NCI-H446 (cell line): ENCODE measurements at places on chromosomes 3 and 15.

- DNase-seq: no peak
These were observed 14.6 kb downstream of the SLC25A36 start for GRCh38 chr3:140956058-140956835.

DNA sequence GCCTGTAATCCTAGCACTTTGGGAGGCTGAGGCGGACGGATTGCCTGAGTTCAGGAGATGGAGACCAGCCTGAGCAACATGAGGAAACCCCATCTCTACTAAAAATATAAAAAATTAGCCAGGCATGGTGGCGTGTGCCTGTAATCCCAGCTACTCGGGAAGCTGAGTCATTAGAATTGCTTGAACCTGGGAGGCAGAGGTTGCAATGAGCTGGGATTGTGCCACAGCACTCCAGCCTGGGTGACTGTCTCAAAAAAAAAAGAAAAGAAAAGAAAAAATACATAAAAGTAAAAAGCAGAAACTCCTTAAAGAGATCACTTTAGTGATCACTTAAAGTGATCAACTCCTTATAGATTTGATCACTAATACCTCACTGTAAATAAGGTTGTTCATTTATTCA is 78.0 kb downstream of the GMPS start:
- DNase-seq: no peak

GRCh38 chr15:96599268-96599667 is 268.8 kb downstream of the NR2F2 start:
- no peak for DNase-seq

DNA sequence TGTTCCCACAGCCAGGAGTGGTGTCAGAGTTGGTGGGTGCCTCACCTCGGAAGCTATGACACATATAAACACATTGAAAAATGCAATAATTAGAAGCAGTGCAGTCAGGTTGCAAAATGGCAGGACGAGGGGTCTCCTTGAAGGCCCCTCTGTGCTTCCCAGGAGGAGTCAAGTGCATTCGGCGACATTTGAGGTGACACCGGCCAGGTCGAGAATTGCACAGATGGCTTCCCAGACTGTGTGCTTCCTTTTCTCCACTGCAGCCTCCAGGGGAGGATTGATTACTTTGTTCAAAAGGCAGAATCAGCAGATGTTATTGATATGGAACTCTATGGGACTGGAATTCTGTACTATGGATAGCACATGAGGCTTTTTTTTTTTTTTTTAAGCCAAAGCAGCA is 163.2 kb downstream of the MINAR1 start:
- no peak for DNase-seq

DNA sequence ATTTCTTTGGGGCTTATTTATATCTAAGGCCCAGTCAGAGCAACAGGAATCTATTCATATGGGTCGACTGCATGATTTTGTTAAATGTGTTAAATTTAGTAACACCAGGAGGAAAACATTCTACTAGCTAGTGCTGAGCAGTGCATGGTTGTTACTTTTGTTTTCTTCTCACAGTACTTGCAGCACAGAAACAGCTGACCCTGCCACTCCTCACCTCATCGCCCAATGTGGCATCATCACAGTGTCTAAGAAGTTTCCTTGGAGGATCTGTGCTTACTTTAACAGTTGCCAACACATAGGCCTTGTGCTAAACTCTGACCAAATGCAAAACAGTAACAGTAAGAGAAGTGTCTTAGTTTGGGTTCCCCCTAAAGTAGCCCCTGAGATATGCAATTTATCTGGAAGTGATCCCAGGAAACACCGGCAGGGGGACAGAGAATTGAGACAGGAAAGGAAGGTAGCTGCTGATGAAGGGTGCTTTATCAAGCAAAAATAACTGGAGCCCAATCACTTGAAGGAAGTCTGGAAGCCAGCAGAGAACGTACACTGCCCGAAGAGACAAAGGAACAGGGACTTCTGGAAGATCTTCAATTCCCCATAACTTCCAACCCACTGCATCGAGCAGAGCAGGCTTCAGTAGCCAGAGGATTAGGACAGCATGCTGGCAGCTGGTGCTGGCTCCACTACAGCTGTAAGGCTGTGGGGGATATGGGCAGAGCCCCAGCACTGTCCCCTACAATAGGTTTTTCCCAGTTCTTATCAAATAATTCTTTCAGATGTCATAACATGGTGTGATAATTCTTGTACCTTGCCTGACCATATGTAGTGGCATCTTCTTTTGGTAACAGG is 36.0 kb upstream of the ULK4 start:
- peak; percentile 37 for DNase-seq

DNA sequence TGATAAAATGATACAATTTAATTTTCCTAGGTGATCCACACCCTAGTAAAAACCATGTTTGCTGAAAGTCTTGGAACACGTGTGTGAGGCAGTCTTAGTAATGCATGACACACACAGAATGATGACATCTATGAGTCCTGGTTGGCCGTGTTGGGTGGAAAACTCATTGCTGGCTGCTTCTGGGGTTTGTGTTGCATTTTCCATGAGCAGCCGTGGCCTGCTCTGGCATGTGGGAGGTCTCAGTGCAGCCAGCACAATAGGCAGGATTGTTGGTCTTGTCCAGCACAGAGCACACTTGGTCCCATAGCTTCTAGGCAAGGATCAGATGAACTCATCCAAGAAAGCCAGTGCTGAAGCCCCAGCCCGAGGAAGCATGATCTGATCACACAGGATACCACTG is 172.8 kb upstream of the UBE3A start:
- no peak for DNase-seq

DNA sequence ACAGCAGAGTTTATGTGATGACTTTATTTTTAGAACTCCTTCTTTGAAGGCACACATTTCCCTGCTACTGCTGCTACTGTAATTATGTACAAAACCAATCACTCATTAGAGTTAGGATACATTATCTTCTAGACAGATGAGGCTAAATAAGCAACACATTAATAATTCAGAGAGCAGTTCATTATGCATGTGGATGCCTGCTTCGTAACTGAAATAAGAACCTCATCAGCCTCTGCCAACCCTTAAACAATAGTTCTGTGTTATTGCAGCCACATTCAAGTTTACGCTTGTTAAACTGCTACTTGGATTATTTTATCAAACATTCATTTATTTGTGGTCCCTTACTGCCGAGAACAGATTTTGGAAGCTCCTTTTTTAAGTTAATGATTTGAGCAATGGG is 52.5 kb upstream of the C15orf61 start:
- DNase-seq: no peak
